ENCODE measurements at places on chromosomes 1 and 21.

GRCh38 chr1:87989346-87989745 lies 660.7 kb downstream of the LMO4 start:
- DNase-seq, result no peak

DNA sequence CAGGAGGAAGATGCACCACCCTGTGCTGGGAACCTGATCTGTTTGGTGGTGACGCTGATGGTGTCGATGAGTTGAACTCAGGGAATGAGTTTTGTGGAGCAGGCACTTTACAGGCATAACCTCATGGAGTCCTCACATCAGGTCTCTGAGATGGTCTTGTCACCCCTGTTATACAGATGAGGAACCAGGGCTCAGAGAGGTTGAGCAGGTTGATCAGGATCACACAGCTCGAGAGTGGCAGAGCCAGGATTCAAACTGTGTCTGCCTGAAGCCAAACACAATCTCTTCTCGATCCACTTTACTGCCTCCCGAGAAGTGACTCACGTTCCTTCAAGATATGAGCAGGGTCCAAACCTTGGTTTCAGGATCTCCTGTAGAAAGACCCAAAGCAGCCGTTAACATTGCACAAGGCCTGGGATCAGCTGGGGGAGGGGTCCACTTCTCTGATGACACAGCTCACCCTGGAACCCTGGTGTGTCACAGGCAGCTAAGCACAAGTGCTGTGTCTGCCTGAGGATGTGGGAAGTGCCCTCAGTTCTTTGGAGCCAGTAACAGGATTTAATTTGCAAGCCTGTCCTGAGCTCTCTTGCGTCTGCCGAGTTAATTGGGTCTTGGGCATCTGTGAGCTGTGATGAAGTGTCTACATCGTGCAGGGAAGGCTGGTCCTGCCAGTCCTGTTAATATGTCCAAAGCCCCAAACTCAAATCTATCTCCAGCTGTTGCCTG lies 65.4 kb upstream of the STUM start:
- no peak for DNase-seq

GRCh38 chr1:38073534-38074301 lies 27.1 kb upstream of the POU3F1 start:
- no peak for DNase-seq

DNA sequence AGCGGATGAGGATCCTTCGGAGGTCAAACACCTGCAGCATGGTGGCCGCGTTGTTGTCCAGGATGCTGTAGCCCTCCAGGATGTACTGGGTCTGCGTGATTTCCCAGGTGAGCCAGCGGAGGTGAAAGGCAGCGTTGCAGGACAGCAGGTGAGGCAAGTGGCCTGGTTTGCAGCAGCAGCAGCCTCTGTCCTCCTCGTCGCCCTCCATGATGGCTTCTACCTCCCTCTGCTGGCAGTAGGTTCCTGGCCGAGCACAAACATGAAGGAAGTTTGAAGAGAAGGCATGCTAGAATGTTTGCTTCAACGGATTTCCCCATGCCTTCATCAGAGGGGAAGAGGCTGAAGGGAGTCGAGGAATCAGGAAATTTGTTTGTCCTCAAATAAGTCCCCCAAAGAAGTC lies 74.7 kb downstream of the NTPCR start:
- DNase-seq, result peak; percentile 5

GRCh38 chr1:14522926-14523241 lies 75.6 kb upstream of the KAZN start:
- no peak for DNase-seq

GRCh38 chr1:183461350-183461749 lies 10.9 kb upstream of the SMG7 start:
- DNase-seq, result no peak

DNA sequence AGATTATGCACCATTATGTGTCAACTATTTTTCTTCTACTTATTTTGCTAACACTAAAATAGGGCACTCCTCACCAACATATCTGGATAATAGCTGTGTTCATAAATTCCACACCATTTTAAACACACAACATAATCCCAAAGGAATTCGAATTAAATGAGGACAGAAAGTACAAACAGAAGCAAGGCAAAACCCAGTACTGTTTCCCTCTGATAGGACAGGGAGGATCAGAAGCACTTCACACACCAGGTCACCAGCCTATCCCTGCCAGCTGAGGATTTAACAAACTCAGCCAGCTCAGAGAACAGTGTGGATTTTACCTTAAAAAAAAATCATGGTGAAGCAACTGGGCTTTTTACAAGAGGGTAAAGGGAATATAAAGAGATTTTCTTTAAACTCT lies 20.0 kb downstream of the CRYZ start:
- no peak for DNase-seq

DNA sequence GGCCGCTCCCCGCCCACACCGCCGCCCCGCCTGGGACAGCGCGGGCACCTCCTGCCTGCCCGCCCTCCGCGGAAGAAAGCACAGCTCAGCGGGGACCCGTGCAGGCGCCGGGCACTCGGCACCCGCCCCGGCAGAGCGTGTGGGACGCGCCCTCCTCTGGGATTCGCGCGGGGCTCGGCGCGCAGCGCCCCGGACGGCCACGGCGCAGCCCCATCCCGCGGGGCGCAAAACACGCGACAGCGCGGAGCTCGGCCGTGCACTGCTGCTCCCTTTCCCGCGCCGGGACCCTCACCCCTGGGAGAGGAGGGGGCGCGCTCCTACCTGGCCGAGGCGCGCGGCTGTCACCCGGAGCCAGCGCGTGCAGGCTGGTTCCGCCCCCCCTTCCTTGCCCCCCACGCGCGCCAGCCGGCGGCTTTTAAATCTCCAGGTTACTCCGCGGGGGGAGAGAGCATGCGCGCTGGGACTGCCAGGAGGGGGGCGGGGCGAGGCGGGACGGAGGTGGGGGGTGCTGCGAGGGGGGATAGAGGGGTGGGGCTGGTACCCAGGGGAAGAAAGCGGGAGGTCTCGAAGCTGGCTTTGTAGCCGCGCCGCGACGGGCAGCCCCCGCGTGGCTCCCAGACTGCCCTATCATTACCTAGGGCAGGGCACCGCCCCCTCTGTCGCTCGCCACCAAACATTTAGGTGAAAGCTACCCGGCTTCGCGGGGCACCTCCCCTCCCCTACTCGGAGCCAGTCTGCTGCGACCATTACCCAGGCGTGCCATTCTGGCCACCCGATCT lies at the start of gene SLC45A3:
TSS of gene SLC45A3 (minus strand) at position 437 of the 779 bp plus-strand sequence. CDS start 15,853 bp downstream, outside the sequence.
- peak; percentile 46 for DNase-seq

DNA sequence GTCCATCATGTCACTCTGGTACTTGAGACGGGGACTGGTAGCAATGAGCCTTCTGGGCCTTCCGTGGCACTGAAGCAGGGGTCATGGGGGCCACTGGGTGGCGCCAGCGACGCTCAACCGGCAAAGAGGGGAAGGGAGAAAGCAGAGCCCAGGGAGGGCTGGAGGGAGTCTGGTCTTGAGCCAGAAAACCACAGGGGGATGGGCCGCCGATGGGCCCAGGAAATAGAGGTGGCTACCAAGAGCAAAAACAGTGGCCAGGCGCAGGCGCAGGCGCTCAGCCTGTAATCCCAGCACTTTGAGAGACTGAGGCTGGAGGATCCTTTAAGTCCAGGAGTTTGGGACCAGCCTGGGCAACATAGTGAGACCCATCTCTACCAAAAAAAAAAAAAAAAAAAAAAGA lies 21.8 kb downstream of the EXOC8 start:
- peak; percentile 27 for DNase-seq

Data from stimulated activated CD4-positive, alpha-beta T cell treated with anti-CD3 and anti-CD28 coated beads, Interleukin-4, amount 100 ng/mL, for 24 hours (primary cell).